ENCODE measurements at places on chromosomes 12 and 14. TPM values are rescaled to one million over a fixed set of nuclear protein-coding genes. Genes with fewer than 3 reads are reported as not detected.

DNA sequence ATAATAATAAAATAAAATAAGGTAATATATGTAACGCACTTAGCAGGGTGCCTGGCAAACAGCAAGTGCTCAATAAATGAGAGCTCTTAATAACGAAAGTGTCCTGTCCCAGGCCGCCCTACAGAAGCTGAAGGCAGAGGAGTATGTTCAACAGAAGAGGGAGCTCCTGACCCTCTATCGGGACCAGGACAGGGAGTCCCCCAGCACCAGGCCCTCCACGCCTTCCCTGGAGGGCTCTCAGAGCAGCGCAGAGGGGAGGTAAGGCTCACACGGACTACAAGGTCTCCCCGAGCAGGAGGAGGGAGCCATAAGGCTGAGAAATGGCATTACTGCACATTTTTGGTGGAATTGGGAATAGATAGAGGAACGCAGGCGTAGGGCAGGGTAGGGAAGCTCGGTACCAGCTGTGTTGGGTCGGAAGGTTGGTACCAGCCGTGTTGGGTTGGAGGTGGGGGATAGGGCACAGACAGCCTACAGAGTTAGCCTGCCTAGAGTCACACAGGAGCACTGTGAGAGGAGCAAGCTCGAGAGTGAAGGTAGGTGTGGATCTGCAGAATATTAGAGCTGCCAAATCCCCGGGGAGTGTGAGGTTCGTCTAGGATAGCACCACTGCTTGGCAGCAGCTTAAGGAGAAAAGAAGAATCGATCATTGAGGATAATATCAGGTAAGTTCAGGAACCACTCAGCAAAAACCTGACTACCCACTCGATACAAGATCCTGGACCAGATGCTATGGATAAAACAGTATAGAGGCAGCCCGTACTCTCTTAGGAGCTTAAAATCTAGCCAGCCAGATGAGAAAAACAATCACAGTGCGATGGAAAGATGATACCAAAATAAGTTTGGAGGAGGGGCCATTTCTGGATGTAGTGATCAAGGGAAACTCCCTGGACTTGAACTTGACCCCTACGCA, 15.3 kb downstream of the TNFRSF1A start:
- DNase-seq: no peak

GRCh38 chr14:98940693-98941437, 331.1 kb downstream of the BCL11B start:
- DNase-seq: no peak

DNA sequence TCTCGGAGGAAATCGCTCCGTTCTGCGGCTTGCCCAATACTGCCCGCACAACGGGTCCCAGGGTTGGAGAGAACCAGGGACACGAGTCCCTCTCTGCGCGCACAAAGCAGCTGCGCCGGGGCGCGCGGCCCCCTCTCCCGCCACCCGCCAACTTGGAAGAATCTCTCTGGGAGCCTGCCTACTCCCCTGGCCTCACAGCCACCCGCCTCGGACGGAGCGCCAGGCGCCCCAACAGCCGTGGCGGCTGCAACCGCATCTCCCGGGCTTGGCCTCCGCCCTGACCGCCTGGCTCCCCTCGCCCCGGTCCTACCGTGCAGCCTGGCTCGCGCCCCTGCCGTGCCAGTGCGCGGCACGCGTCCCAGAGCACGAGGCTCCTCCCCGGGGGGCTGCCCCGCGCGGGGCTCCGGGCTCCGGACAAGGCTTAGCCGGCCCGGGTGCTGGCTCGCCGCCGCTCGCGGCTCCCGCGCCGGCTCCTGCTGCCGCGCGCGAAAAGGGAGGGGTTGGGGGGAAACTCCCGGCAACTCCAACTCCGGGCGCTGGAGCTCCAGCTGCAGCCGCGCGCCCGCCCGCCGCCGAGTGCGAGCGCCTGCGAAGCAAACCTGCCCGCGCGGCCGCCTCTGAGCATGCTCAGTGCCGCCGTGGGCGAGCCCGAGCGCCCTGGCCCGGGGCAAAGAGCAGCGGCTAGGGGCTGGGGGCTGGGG, at the start of gene STXBP6:
Gene STXBP6 (minus strand): TSS at position 580 of the 701 bp plus-strand sequence. CDS start 75,329 bp downstream, outside the sequence.
- DNase-seq: peak; percentile 26

GRCh38 chr12:79420146-79420618, 270.6 kb downstream of the PAWR start:
- no peak for DNase-seq

DNA sequence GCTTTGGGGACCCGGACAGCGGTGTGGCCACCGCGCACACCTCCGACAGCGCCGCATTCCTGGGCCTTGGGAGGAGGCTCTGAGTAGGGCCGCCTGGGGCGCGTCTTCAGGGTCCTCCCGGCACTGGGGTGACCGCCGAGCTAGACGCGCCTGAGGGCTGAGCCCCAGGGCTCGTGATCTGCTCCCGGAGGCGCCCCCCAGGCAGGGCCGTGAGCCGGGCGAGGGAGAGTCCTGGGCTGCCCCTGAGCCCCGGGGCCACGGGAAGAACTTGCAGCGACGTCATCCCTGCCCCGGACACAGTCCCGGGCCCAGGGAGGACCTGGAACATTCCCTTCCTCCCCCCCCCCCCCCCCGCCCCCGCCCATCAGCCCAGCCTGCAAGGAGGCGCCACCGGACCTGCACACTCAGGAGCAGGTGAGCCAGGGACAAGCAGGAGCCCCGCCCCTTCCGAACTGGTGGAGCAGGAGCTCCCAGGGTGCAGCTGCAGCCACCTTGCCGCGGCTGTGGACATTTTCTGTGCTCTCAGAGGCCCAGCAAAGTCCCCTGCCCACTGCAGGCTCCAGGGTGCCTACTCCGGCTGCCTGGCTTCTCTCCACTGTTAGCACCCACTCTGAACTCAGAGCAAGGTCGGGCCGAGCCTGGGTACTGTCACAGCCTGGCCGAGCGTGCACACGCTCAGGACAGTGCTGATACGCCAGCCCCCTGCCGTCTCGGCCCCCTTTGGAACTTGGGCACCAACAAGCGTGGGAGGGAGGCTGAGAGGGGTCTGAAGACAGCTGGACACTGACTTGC, 50.7 kb downstream of the A2M start:
- no peak for DNase-seq

DNA sequence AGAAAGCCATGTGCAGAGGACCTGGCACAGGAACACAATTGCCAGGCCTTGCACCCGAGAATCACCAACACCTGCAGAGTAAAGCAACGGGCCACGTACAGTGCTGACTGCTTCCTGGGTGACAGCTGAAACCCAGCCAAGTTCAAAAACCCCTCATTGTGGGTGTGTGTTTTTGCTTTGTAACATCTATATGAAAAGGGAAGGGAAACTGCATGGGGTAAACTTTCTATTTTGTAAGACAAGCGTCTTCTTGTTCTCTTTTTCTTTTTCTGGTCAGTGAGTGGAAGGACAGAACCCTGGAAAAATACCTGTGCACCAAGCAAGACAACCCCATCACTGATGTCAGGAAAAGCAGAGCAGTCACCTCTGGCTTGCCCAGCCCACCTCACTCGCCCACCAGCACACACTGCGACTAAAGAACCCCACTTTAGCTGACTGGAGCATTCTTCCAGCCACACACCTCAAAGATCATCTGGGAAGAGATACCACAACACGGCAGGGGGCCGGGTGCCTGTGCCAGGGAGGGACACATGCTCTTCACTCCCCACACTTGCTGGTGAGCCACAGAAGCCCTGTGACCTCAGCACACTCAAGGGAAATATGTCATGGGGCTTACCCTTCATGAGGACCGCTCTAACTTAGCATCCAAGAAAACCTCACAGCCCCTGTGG, 172.3 kb downstream of the NDUFA12 start:
- DNase-seq: peak; percentile 53

DNA sequence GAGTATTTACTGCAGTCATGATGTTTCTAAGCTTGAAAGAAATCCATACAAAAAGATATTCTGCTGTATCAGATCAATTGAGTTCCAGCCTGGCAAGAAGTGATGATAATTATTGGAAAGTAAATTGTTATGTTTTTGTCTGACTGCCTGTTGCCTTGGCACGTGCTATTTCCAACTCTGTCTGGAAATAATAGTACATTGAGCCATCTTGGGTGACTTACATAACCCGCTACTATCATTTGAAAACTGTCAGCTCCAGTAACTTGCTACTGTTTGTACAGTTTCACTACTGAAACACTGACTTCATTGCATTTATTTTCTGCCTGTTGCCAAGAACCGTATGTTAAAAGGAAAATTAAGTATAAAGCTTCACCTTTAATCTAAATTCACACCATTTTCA, 318.6 kb downstream of the ITPR2 start:
- DNase-seq: no peak

GRCh38 chr14:83483063-83483462, 1949.4 kb upstream of the SEL1L start:
- no peak for DNase-seq

DNA sequence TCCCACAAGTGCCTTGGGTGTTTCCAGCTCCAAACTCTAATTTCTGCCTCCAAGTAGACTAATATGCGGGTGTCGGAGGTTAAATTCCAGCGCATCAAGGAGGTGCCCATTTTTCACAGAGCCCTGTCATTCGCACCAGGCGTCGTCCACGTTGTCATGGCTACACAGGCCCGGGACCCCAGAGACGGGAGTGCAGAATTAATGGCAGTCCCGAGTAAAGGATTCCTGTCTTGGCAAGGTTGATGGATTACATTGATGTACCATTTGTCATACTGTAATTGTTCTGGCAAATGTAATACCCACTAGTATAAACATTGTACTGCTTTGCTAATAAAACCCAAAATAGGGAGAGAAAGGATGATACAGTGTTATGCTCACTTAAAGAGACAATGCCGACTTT, 222.9 kb upstream of the MYL2 start:
- no peak for DNase-seq

DNA sequence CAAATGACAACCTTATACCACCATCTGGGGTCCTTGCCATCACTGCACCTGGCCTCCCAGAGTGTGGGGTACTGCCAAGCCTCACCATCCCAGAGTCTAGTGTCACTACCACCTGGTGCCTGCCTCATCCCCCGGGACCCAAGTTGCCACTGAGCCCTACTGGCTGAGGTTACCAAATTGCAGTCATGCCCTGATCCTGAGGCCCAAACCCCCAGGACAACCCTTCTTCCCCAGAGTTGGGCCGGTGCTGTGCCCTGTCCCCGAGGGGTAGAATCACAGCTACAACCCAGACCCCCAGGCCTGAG, 8.4 kb upstream of the SFSWAP start:
- DNase-seq: no peak

Gene L3HYPDH
- 7.9 TPM for total RNA-seq

Gene RASSF9
- total RNA-seq: not detected

Gene SMCO2
- total RNA-seq: not detected

Gene NTS
- total RNA-seq: not detected

Gene FZD10
- not detected for total RNA-seq

Gene CINP
- total RNA-seq: 51.2 TPM

Gene SPTB
- total RNA-seq: 0.70 TPM

Gene CSRP2
- 0.33 TPM for total RNA-seq
